ENCODE measurements at places on chromosomes 2 and 18. TPM values are rescaled to one million over a fixed set of nuclear protein-coding genes. Genes with fewer than 3 reads are reported as not detected.

- no peak for DNase-seq
Measured at GRCh38 chr2:234699456-234699855, 202.6 kb upstream of the ARL4C start.

GRCh38 chr2:216013080-216013909 is at the start of gene MREG:
TSS of gene MREG (minus strand) at chr2:216013551. CDS start at chr2:216013327, 224 bp downstream.
- peak; percentile 61 for DNase-seq

GRCh38 chr18:23165271-23166068 is 30.2 kb downstream of the CABLES1 start:
- DNase-seq: no peak

HSBP1L1 gene
- total RNA-seq: 8.6 TPM

EVX2 gene
- not detected for total RNA-seq
